HS-5 (cell line): ENCODE measurements at places on chromosomes 2 and 18.
A peak's percentile ranks its signal among the peaks of the same experiment; 100 is the strongest.

DNA sequence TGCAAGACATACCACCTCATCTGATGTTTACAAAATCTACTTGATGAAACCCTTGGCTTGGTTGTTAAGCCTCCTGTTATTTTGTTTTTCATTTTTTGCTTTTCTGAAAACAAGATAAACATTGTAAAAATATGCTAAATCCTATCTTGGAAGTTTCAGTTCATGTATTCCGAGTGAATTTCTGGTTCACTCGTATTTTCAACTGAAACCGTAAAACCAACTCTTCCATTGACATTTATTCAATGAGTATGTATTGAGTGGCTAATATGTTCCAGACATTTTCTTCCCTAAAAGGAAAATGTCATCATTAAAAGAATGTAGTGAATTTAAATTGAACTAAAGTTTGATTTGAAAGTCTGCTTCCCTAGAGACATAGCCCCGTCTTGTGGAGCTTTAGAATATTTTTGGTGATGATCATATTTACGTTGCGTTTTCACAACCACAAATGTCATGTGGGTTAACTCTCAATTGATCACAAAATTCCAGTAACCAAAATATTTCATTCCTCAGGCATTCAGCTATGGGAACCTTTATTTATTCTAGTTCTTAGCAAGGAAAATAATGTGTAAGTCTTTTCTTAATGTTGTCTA lies 204.2 kb downstream of the MBD2 start:
- DNase-seq = no peak

GRCh38 chr2:122528958-122529705 lies 773.7 kb downstream of the TSN start:
- DNase-seq = no peak

DNA sequence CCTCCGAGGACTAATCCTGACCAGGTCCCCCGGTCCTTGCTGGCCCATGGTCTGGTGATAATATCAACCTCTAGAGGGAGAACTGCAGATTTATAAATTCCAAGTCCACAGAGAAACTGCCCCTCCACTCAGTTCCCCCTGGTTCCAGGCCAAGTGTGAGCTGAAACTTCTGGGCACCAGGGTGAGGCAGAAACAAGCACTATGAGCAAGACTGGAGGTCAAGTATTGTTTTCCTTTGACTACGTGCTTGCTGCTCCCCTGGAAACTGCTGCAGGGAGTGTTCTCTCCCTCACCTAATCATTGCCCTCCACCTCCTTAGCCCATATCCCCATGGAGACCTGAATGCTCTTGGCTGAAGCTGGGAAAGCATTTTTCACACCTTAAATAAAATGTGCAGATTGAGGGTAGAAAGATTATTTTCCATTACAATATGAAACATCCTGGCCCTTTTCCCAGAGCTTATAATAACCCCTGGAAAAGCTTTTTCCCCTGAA lies 135.2 kb downstream of the RDH14 start:
- no peak for DNase-seq

- no peak for DNase-seq
These were observed 19.7 kb upstream of the SCG2 start for GRCh38 chr2:223621901-223622300.

GRCh38 chr2:62920070-62920469 lies 130.6 kb upstream of the OTX1 start:
- DNase-seq = no peak

GRCh38 chr18:3212657-3213056 lies 7.1 kb downstream of the MYOM1 start:
- DNase-seq = no peak

GRCh38 chr2:219250049-219250781 lies 2.8 kb upstream of the TUBA4B start:
- DNase-seq = no peak

GRCh38 chr18:45363196-45363595 lies 252.1 kb upstream of the SLC14A2 start:
- DNase-seq = no peak

GRCh38 chr2:223894009-223894408 lies 51.1 kb downstream of the WDFY1 start:
- DNase-seq = no peak

- peak; percentile 97 for DNase-seq
These were observed 16.5 kb downstream of the TWIST2 start for GRCh38 chr2:238864207-238865014.

DNA sequence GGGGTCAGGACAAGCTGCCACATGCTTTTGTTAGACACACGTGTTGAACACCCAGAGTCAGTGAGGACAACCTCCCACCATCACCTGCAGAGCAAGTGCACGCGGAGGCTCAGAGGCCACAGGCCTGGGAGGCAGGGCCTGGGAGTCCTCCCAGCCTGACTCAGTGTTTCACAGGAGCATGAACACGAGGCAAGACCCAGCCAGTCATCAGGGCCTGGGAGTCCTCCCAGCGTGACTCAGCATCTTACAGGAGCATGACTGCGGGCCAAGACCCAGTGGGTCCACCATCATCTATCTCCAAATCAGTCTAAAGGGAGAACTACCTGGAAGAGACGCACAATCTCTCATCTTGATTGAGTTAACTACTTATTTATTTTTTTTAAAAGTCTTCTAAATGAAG lies 112.6 kb upstream of the PXDN start:
- DNase-seq = no peak

- peak; percentile 46 for DNase-seq
These were observed 338.0 kb downstream of the NYAP2 start for GRCh38 chr2:225737556-225737955.

DNA sequence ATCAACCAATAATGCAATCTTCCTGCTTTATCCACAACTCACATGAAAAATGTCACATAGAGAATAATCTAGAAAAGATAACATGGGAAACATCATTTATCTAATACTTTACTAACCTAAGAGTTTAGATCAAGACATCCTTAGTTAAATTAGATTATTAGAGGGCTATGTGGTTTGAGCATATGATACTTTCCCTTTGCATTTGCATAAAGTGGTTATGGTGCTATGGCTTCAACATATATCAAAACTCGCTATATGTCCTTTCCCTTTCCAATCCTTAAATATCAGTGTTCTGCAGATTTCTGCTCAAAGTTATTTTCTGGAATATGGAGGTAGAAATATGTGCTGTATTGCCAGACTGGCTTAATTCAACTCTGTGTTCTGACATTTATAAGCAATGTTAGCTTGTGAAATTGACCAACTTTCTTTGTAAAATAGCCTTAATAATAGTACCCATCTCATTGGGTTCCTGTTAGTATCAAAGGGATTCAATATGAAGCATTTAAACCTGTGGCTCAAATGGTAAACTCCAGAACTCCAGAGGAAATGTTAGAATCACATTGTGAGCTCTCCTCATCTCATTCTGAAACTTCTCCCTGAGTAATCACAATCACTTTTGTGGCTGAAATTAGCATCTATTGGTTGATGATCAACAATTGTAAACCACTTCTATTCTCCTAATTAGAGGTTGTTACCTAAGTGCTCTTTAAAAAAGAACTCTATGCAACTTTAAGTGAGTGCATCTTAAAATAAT lies 1089.9 kb upstream of the SLC39A10 start:
- DNase-seq = no peak

DNA sequence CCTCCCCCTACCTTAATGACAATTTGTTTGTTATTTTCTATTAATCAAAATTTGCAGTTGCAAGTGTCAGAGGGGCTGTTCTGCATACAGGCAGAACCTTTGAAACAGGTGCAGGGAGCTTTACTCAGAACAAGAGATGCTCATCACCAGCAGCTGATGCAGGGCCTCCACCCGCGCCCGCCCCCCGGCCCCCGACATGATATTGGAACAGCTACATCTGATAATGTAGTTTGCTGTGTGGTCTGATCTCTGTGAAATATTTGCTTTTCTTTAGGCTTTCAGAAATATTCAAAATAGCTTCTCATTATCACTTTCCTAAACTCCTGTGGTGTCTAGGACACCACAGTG lies 130.0 kb downstream of the PRKCE start:
- DNase-seq = no peak

DNA sequence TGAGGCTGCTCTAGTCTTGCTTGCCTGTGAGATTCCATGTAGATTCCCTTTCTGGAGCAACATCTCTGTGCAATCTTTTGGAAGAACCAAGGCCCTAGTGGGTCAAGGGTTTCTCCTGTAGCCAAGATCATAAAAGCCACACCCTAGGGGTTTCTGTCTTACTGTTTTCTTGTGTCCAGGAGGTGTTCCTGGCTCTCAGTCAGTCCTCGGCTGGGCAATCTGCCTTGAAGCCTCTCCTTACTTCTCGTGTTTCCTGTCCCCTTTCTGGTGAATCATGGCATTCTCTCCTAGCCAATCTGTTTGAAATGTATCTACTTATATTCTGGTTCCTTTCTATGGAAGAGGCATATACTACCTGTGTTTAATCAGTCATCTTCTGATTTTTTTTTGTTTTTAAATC lies 484.8 kb upstream of the UBE2E3 start:
- DNase-seq = no peak

- DNase-seq = peak; percentile 40
These were observed 49.1 kb downstream of the EML6 start for GRCh38 chr2:54772531-54772930.

- no peak for DNase-seq
These were observed 201.4 kb downstream of the CELF4 start for GRCh38 chr18:37364237-37364636.

GRCh38 chr2:88345842-88346241 lies 106.7 kb downstream of the FOXI3 start:
- no peak for DNase-seq

DNA sequence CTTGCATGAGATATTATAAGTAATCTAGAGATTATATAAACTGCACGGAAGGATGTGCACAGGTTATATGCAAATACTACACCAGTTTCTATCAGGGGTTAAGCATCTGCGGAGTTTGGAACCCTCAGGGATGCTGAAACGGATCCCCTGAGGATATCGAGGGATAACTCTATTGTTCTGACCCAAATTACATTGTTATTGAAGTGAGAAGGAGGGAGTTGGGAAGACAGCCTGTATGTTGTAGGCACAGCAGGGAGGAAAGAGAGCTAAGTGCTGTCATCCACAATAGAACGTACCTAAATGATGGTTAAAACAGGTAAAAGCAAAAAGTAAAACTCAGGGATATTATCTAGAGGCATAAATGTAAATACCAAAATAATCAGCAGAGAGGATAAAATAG lies 44.6 kb upstream of the SMAD2 start:
- DNase-seq = no peak

DNA sequence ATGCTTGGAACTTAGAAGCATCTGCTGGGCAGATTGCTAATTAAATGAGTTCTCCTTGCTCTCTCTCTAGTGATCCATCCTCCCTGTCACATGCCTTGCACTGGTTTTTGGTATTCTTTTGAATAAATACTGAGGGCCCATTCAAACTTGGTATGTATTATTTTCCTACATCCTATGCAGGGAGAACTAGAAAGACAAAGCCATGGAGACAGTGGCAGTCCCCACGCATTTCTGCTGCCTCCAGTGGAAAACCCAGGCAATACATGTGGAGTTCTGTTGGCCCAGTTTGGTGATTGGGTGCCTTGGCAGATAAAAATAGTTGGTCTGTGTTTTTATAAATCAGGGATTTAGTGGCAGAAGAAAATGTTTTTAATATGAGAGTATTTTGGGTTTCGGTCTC lies 68.7 kb downstream of the DIS3L2 start:
- no peak for DNase-seq

GRCh38 chr2:238881353-238882081 lies 33.6 kb downstream of the TWIST2 start:
- DNase-seq = no peak

GRCh38 chr2:64067326-64067725 lies 48.1 kb upstream of the VPS54 start:
- no peak for DNase-seq

- no peak for DNase-seq
These were observed 325.5 kb upstream of the HS6ST1 start for GRCh38 chr2:128644156-128644555.

GRCh38 chr2:241189856-241190201 lies 1.4 kb downstream of the ANO7 start:
- no peak for DNase-seq

- no peak for DNase-seq
These were observed 82.3 kb upstream of the FAM98A start for GRCh38 chr2:33681364-33681757.

- DNase-seq = no peak
These were observed 16.2 kb downstream of the GALM start for GRCh38 chr2:38682008-38682575.

GRCh38 chr2:109537565-109538222 lies 76.1 kb downstream of the SEPTIN10 start:
- DNase-seq = no peak

GRCh38 chr2:202165945-202166344 lies 72.5 kb downstream of the SUMO1 start:
- no peak for DNase-seq

GRCh38 chr2:235330775-235331451 lies 162.9 kb upstream of the AGAP1 start:
- peak; percentile 97 for DNase-seq

- DNase-seq = no peak
These were observed 59.8 kb downstream of the SH3BP4 start for GRCh38 chr2:235011607-235011928.

- DNase-seq = no peak
These were observed 9.0 kb downstream of the DTNB start for GRCh38 chr2:25664183-25664964.

DNA sequence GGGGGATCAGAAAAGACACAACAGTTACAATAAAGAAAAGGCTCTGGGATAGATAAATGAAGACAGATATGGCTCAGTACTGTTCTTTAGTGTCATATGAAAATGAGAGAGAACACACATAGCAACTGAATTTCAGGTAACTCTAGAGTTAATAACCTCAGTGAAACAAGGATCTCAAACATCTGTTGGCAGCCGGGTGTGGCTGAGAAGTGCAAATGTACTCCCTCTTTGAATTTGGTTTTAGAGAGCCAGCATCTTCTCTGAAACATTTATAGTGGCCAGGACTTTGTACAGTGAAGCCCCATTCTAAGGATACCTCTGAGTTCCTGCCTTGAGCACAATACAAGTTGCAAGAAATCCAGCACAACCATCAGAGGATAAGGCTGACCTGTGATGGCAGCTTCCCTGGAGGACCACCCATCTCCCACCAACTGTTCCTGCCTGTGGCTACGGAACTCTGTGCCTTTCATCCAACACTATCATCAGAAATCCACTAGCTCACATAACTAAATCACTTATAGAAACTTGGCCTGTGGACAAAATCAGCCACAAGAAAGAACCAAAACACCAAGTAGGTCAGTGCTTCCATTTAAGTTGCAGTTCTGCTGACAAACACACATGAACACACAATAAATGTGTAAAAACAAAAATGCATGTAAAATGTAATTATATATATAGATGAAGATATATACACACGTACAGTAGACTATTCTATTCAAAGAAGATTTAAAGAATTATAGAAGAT lies 37.3 kb upstream of the PEX13 start:
- no peak for DNase-seq

GRCh38 chr2:240523451-240524281 lies 34.1 kb downstream of the ANKMY1 start:
- DNase-seq = no peak

GRCh38 chr2:216804357-216805350 lies 55.2 kb downstream of the TNP1 start:
- DNase-seq = no peak
